ENCODE measurements at places on chromosomes 2 and 18.
A peak's percentile ranks its signal among the peaks of the same experiment; 100 is the strongest.

GRCh38 chr2:99890568-99891427 is 251.6 kb downstream of the AFF3 start:
- DNase-seq: no peak

DNA sequence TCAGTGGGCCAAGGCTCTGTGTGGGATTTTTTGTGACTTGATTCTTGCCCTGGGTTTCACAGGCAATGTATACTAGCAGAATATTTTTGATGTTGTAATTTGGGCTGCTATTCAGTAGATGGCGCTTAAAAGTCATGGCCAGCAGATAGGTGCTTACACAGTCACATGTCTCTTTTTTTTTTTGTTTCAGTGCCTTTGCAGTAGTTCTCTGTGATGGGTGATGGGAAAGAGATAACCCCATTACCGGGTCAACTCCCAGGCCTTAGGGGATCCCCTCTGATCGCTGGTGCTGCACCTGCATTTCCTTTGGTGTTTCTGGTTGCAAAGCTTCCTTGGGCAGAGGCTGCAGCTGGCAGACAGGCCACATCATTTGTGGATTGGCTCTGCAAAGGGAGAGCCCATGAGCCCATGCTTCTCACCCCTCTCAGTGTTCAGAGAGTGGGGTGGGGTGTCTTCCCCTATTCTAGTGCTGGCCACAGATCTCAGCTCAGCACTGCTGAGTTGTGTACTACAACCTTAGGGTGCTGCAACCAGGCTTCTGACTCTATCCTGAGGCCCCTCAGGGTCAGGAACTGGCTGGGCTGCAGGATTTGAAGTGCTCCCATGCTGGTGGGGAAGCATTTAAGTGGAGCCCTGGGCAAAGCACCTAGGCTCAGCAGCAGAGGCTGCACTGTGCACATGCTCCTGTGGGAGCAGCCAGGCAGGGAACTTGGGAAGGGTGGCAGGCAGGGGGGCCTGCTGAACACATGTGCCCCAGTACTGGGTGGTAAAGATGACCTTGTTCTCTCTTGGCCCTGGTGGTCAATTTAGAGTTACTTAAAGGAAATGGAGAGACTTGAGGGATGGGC is 219.8 kb upstream of the SPHKAP start:
- DNase-seq: no peak

- DNase-seq: peak; percentile 64
Observed at GRCh38 chr2:143162123-143162837, 33.1 kb downstream of the ARHGAP15 start.

- no peak for DNase-seq
Observed at GRCh38 chr18:37578886-37579513, 13.4 kb upstream of the CELF4 start.

GRCh38 chr18:56165601-56166355 is 472.6 kb downstream of the TXNL1 start:
- no peak for DNase-seq

DNA sequence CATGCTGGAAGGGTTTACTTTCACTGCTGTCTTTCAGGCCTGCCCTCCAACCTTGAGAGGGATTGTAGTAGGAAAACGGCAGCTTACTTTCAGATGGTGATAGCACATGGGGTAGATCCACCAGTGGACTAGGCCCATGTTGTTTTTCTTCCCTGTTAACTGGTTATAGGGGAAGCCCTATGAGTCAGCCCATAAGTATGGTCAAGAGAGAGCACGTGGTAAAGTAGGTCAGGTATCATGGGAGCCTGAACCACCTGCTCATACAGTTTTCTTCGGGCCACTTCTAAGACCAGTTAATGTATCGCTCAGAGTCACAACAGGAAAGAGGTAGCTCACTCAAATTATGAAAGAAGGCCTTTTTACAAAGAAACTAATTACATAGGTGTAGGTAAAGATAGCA is 33.0 kb downstream of the PDK1 start:
- DNase-seq: no peak

GRCh38 chr2:3634596-3635121 is 23.3 kb upstream of the ALLC start:
- DNase-seq: no peak

DNA sequence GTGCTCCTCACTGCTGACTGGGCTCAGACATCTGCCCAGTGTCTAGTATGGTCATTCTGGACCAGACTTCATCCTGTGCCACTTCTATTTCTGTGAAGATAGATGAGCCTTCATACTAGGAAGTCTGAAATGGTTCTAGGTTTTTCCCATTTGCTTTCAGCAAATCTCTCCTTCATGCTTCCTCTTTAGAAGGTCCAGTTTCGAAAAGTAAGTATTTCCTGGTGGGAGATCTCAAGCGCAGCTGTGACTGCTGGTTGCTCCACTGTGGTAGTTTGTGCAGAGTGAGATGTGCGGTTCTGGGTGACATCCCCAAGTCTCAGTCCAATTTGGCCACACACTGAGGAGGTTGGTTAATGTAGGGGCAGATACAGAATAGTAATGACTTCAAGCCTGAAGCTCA is 14.4 kb downstream of the IL36B start:
- DNase-seq: no peak

- DNase-seq: no peak
Observed at GRCh38 chr2:33812707-33813106, 213.6 kb upstream of the FAM98A start.

DNA sequence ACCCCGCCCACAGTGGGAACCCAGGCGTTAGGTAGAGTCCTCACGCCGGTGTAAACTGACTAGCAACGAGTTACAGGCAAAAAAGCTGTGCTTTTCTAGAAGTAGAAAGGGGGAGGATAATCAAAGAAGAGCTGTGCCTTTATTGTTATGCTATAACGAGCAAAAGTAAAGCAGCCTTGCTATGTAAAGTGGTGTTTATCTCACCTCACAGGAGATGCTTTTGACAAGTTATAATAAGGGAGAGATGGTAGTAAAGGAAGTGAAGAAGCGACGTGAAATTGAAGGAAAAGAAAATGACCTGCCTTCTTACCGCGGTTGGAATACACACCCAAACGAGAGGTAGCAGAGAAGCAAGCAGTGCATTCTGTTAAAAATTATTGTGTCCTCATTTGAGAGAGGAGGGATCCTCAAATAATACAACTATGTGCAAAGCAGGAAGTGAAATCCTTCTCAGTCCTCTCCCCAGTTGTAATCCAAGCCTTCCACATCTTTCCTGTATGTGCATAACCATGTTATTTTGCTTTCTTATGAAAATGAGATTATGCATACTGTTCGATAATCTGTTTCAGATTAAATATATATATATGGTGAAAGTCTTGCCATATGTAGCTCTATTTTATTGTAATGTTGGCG is 962 bp downstream of the TANK start:
- no peak for DNase-seq

DNA sequence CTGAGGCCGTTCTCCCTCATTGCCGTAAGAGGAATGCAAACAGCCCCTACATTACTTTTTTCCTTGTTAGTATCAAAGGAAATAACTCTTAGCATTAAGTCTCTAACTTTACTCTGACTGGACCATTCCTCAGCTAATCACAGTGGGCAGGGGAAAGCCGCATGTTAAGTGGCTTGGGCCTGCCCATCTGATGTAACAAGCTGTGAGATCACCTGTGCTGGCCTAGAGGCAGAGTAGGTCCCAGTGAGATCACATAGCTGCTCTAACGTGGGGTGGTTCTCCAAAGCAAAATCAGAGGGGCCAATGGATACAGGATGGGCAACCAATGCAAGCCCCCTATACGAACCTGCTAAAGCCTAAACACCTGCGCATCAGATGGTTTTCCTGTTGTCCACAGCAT is 5.9 kb upstream of the MOCOS start:
- no peak for DNase-seq

DNA sequence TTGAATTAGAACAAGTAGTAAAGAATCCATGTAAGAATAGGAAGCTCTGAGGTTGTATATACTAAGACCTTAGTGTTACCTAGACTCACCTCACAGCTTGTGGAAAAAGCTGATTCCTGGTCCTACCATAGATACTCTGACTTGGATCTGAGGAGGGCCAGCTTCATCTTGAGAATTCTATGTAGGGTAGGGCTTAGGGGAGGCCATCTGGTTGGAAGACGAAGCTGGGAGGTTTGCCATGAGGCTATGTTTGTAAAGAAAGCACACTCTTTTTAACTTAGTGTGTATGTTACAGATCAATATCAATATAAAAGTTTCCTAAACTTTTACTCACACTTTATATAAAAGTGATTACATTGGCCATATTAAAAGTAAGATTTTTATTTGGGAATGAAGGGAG is 77.1 kb upstream of the GALNT5 start:
- DNase-seq: no peak

DNA sequence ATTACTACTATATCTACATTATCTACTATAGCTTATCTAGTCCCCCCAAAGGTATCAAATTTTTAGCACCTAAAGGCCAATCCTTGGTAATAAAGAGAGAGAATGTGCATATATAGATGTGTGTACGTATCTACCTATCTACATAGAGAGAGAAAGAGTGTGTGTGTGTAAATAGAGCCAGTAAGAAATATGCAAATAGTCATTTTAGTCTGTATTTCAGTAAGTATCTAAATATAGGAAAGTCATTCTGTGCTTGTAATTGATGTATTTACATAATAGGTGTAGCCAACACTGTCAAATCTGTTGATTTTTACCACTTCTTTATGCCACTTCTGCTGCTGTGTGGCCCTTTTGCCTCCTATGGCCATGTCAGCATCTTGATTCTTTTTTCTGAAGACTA is 284.5 kb upstream of the TFPI start:
- DNase-seq: no peak

- DNase-seq: no peak
Observed at GRCh38 chr2:31739161-31739560, 158.4 kb upstream of the SRD5A2 start.

GRCh38 chr2:48467637-48468036 is 62.3 kb upstream of the STON1 start:
- DNase-seq: no peak

- no peak for DNase-seq
Observed at GRCh38 chr2:196836440-196836839, 27.3 kb upstream of the C2orf66 start.

DNA sequence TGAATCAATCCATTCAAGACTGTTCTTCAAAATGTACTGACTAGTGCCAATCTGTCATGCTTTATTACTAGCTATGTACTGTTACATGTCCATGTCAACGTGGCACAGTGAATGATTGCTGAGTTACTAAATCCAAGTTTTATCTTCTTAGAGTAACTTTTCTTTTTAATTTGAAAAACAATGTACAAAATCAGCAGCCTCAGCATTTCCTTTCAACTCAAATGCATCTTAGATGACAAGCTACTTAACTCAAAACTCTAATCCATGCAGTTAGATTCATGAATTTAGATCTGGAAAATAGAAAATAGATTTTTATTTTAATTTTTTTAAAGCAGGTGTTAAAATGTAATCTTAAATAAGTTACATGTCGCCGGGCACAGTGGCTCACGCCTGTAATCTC is 174.2 kb downstream of the CAPN13 start:
- DNase-seq: no peak

GRCh38 chr2:134245340-134245984 is 8.4 kb upstream of the MGAT5 start:
- peak; percentile 83 for DNase-seq

DNA sequence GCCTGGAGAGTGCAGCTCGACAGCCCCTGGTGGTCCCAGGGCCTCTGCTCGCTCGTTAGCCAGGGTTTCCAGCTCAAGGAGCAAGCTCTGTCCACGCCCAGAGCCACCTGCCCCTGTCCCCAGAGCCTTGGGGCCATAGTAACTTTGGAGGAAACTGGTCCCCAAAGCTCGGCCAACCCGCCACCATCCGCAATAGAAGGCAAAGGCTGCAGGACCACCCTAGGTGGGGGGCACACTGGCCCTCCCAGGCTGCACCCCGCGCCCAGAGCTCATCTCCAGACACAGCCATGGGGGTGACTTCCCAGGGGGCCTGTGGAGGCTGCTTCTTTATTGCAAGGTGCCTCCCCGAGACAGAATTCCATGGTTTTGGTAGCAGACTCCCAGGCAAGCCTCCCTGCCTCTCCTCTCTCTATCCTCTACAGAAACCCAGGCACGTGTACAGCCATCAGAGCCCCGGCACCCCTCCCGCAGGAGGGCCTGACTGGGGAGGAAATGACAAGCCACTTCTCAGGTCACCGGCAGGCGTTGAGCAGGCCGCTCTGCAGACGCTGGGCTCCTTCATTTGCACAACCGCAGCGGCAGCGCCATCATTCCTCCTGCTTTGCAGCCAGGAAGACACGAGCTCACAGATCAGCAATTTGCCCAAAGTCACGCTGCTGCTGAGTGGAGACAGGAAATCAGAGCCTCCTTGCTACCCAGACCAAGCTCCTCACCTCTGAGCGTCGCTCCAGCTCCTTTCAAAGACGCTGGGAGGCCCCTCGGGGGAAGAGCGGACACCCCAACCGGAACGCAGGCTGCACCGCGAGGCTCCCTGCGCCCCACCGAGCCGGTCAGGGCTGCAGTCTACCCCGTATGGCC is 80.2 kb downstream of the NDUFA10 start:
- peak; percentile 23 for DNase-seq

- no peak for DNase-seq
Observed at GRCh38 chr18:55322178-55322735, 265.7 kb downstream of the TCF4 start.

GRCh38 chr18:76395609-76396008 is 99.4 kb downstream of the ZNF516 start:
- no peak for DNase-seq

- DNase-seq: no peak
Observed at GRCh38 chr2:161312996-161313395, 4.8 kb downstream of the PSMD14 start.

GRCh38 chr2:57890464-57890863 is 156.1 kb upstream of the VRK2 start:
- DNase-seq: no peak

GRCh38 chr2:69956475-69956979 is 4.9 kb downstream of the ASPRV1 start:
- DNase-seq: no peak

GRCh38 chr2:28155627-28156026 is 237.0 kb upstream of the FOSL2 start:
- DNase-seq: no peak

GRCh38 chr2:170530284-170530745 is 184.8 kb upstream of the SP5 start:
- DNase-seq: no peak

- no peak for DNase-seq
Observed at GRCh38 chr2:182816866-182817265, 49.6 kb downstream of the FRZB start.

GRCh38 chr2:103153580-103154284 is 391.9 kb downstream of the TMEM182 start:
- DNase-seq: no peak

- DNase-seq: no peak
Observed at GRCh38 chr18:72368308-72368707, 175.8 kb downstream of the CBLN2 start.

- DNase-seq: no peak
Observed at GRCh38 chr18:9855681-9856080, 30.1 kb upstream of the TXNDC2 start.

DNA sequence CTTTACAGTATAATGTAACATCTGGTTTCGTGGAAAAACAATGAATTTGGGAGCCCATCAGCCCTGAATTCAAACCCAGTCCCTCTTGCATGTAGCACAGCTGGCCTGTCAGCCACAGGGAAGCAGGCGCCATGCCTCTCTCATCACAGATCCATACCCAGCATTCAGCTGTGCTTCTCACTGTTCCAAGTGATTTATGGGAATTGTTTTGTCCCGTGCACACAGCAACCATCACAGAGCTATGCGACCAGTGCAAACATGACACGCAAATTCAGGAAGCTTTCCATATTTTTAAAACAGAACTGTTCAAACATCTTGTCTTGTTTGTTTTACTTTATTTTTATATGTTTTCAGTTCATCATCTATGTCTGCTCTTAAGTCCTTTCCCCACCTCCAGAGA is 496.1 kb downstream of the EIPR1 start:
- DNase-seq: no peak

All from stimulated activated CD4-positive, alpha-beta T cell treated with anti-CD3 and anti-CD28 coated beads, Interleukin-4, amount 100 ng/mL, for 24 hours (primary cell).